ENCODE measurements at places on chromosomes 12 and 14.

GRCh38 chr14:58919217-58919616, 269.2 kb upstream of the DAAM1 start:
- DNase-seq = peak; percentile 29

DNA sequence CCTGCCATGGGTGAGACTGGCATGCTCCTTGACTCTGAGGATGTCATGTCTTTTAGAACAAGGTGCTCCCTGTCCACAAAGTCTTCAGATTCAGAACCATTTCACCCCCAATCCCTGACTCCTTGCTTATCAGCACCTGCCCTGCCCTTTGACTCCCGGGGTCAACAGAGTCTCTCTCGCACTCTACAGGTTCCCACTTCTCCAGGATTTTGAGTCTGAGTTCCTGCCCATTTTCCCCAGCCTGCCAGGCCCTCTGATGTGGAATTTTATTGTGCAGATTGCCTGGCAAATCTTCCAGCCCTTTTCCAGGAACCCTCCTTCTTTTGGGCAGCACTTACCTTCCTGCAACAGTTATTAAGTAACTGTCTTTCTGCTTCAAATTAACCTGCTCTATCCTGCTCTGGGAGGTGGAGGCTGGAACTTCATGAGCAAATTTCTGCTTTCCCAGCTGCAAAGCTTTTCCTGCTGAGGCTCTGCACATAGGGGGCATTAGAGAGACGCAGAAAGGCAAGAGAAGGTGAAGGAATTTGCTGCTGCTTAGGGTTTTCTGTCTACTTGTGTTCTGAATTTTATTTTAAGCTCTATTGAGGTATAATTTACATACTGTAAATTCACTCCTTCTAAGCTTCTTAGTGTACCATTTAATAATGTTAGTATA, 259.1 kb downstream of the PCNX1 start:
- peak; percentile 78 for DNase-seq

GRCh38 chr14:49193332-49194065, 392.7 kb downstream of the RPS29 start:
- DNase-seq = no peak

DNA sequence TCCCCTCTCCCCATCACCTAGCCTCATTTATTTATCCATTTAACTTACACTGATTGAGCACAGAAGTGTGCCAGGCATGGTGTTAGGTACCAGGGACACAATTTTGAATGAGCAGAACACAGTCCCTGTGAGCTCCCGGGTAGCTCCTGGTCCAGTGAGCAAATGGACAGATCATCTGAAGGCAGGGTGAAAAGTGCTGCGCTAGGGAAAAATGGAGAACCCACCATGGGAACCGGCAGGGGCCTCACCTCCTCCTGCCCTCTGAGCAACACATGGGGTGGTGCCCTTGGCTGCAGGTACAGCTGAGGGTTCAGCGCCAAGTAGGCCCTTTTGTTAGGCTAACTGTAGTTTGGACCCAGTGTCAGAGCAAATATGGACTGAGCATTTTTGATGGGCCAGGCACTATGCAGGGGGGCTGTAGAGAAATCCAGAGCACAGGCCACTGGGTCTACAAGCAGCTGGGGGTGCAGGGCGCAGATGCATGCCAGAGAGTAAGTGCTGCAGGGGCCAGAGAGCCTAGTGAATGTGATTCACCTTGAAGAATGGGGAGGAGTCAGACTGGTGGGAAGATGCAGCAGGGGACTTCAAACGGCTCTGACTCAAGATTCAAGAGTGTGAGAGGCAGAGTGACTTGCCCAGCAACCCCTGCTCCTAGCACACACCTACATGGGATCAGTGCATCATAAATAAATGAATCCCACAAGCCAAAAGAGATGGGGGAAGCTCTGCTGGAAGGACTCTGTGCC, 28.2 kb downstream of the LTBP2 start:
- peak; percentile 68 for DNase-seq
